Pulmonary artery endothelial cell (primary cell): ENCODE measurements at places on chromosomes 12 and 14. TPM values are rescaled to one million over a fixed set of nuclear protein-coding genes. Genes with fewer than 3 reads are reported as not detected.

CLEC1B gene
- 0.18 TPM in 1 of 2 replicates, not detected in the other for total RNA-seq

RNASE7 gene
- total RNA-seq: not detected in 2 replicates

VDR gene
- 0.26 and 0.67 TPM in 2 replicates for total RNA-seq

BICDL1 gene
- total RNA-seq: 0.07 TPM in 1 of 2 replicates, not detected in the other

SHMT2 gene
- 247 and 270 TPM in 2 replicates for total RNA-seq

CBX5 gene
- total RNA-seq: 36.4 and 42.9 TPM in 2 replicates

SCARB1 gene
- 30.3 and 34.6 TPM in 2 replicates for total RNA-seq

CRACR2A gene
- 7.1 and 19.5 TPM in 2 replicates for total RNA-seq

VRTN gene
- not detected in 2 replicates for total RNA-seq

VWF gene
- 535 and 577 TPM in 2 replicates for total RNA-seq
